D721Med (cell line): ENCODE measurements at places on chromosomes 6 and 20.

- no peak for DNase-seq
Measured at GRCh38 chr20:53935344-53936084, 134.9 kb downstream of the BCAS1 start.

GRCh38 chr20:51531141-51531710 lies 11.3 kb downstream of the NFATC2 start:
- no peak for DNase-seq

DNA sequence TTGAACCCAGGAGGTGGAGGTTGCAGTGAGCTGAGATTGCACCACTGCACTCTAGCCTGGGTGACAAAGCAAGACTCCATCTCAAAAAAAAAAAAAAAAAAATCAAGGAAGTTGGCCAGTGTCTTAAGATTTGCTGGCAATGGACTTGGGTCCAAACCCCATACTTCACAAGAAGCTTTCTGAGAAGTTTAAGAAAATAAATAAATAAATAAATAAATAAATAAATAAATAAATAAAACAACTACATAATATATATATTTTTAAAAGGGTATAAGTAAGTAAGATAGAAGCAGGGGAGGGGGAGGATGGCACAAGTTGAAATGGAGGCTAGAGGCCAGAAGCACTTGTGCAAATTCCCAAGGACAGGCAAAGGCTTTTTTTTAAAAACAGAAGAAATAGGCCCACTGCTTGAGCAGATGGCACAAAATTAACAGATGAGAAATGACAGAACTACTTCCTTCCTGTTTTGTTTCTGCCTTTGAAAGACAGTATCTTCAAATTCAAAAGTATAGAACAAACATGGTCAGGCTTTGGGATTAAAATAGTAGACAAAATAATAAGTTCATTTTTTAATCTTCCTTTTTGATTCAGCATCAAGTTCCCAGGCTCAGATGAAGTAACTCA lies 287.7 kb downstream of the ALDH8A1 start:
- no peak for DNase-seq

DNA sequence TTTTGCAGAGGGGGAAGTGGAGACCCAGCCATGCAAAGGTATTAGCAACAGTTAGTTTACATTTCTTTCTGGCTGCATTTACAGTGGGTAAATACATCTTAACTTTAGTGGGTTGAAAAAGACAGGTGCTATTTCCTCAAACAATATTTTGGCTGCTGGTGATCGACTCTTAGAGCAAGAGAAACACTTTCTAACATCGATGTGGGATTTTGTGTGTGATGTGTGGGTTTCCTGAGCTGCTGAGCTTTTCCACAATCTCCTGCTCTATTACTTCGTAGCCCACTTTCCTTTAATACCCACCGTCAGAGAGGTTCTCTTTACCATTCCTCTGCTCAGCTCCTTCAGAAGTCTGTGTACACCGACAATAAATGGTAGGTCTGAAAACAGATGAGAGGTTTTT lies 339.0 kb downstream of the NRN1 start:
- no peak for DNase-seq

DNA sequence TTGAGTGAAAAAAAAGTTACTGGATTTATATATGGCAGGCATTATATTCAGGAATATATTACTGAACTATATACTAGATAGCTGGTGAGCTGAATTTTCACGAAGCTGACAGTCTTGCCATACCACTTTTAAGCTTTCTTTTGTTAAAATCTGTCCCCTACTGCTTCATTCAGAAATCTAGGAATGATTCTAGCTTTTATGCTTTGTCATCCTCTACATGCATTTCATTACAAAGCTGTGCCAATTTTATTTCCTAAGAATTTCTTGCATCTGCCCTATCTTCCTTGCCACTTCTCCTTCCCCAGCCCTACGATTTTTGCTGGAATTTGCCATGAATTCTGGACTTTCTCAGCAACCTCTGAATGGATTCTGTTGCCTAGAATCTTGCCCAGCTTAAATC lies 158.5 kb upstream of the ADGRB3 start:
- no peak for DNase-seq

DNA sequence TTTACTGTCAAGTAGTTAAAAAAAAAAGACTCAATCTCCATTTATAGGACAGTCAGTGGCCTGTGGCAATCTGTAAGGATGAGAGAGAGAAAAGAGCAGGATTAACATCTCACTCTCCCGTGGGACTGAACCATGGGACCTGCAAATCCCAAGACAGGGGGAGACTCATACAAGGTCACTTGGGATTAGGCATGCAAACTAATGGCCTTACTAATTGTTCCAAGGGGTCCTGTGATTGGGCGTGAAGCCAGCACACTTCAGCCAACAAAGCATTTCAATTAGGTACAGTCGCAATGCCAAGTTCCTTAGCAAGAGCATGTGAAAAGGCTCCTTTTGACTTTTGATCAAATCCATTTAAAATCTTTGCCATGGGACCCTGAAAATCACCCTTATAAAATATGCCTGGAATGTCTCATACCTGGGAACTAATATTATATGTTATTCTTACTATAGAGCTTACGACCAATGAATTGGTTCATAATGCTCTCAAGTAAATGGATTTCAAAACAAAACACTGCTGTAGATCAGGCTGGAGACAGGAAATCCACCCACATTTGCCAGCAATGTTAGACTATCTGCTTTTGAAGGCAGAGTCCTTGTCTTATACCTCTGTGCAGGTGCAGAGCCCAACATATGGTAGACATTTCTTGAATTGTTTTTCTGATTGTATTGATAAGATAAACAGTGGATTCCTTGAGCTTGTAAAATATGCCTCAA lies 412.5 kb downstream of the GJA1 start:
- no peak for DNase-seq
